ENCODE measurements at places on chromosomes 3 and 15.

DNA sequence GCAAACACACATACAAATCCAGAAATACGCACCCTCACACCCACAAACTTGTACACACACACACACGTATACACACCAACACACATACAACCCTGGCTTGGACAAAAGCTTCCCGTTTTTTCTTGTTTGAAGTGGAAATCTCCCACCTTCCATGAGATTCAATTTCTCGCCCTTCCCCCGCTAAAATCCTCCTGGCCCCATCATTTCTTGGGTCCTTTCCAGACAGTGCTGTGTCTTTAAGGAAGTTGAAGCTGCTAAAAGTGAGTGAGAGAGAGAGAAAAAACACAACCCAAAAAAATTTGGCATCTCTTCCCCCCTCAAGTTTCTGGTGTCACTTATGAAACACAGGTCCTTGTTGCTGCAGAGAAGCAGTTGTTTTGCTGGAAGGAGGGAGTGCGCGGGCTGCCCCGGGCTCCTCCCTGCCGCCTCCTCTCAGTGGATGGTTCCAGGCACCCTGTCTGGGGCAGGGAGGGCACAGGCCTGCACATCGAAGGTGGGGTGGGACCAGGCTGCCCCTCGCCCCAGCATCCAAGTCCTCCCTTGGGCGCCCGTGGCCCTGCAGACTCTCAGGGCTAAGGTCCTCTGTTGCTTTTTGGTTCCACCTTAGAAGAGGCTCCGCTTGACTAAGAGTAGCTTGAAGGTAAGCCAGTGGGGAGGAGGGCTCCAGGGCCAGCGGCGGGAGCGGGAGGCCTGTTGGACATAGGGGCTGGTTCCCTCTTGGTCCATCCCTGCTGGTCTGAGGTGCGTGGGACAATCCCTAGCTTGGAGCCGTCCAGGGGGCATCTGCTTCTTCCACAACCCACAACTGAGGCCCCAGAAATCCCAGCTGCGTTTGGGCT is at the start of gene ISLR:
ISLR (plus strand) TSS at position 331 of the 839 bp plus-strand sequence. CDS start 1,149 bp downstream, outside the sequence.
- DNase-seq, result peak; percentile 96

GRCh38 chr3:169575381-169575780 is 88.1 kb downstream of the MECOM start:
- no peak for DNase-seq

DNA sequence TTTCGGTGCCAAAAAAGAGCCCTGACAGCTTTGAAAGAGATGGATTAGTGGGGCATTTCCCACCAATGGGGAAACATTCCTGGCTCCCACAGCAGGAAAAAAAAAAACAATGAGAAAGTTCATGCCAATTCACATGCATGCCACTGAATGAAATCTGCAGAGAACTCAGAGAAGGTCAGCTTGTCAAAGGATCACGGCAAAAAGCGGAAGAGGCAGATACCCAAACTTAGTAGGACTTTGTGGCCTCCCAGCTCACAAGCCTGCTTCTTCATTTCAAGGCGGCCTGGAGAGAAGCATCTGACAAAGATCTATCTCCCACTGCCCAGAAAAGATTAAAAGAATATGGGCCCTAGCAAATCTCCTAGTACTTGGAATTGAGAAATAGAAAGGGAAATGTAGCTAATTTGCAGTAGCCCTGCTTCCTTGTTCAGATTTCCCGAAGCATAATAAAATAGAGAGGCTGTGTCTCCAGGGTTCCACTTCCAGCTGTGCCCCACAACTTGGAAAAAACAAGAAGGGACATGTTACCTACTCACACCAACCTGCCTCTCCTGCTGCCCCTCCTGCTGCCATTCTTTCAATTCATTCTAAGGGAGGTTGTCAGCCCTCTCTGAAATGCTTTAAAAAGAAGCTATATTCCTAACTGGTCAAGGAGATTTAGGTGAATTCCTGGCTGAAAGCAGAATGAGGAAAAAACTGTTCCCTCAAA is 170.4 kb downstream of the FHIT start:
- DNase-seq, result no peak

GRCh38 chr3:60931452-60931851 is 319.8 kb downstream of the FHIT start:
- DNase-seq, result no peak

GRCh38 chr15:78284758-78285157 is 14.7 kb downstream of the SKIC8 start:
- no peak for DNase-seq

GRCh38 chr15:66459818-66460615 is 37.5 kb downstream of the SNAPC5 start:
- no peak for DNase-seq

- peak; percentile 91 for DNase-seq
Measured at GRCh38 chr15:51737522-51738305, at the start of gene LYSMD2. TSS of gene LYSMD2 (minus strand) at chr15:51737655. CDS start at chr15:51737622, 33 bp downstream.
